ENCODE measurements at places on chromosomes 5 and 9.
A peak's percentile ranks its signal among the peaks of the same experiment; 100 is the strongest.

DNA sequence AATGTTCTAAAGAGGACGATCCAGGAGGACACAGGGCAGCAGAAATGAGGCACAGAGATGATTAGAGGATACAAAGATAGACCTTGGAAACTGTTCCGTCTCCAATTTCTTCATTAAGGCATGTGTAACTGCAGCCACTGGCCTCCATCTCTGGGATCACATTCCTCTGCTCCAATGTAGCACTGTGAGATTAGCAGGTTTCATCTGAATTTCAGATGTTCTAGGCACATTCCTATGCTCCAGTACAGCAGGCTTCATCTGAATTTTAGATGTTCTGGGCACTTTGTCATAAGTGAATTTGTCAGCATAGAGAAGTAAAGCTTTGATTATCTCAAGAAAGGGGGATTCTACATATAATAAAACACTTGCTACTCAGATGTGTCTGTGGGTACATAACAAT lies 671.4 kb downstream of the MTRR start:
- no peaks in the 10 kb centered on the region for H3K36me3 ChIP-seq
- H3K27ac ChIP-seq: no peak overlapping the region
- no peaks in the 10 kb centered on the region for H3K27me3 ChIP-seq
- no peak overlapping the region for H3K4me3 ChIP-seq
- no peak for DNase-seq

- no peak for DNase-seq
- no peak overlapping the region for H3K4me3 ChIP-seq
- H3K27me3 ChIP-seq: no peaks in the 10 kb centered on the region
- H3K27ac ChIP-seq: no peak overlapping the region
- no peaks in the 10 kb centered on the region for H3K36me3 ChIP-seq
- H3K4me1 ChIP-seq: peaks cover 11% of the 10 kb centered on the region
Measured at GRCh38 chr9:99090336-99091130, 14.4 kb upstream of the TGFBR1 start.

- no peaks in the 10 kb centered on the region for H3K36me3 ChIP-seq
- no peak for DNase-seq
- H3K4me1 ChIP-seq: no peaks in the 10 kb centered on the region
- H3K4me3 ChIP-seq: no peak overlapping the region
- peaks cover 13% of the 10 kb centered on the region for H3K27me3 ChIP-seq
- no peak overlapping the region for H3K27ac ChIP-seq
Measured at GRCh38 chr9:34974664-34975063, 14.9 kb upstream of the DNAJB5 start.

- H3K27ac ChIP-seq: no peak overlapping the region
- no peak overlapping the region for H3K4me3 ChIP-seq
- no peaks in the 10 kb centered on the region for H3K4me1 ChIP-seq
- H3K27me3 ChIP-seq: no peaks in the 10 kb centered on the region
Measured at GRCh38 chr9:136259517-136259813, 13.9 kb upstream of the QSOX2 start.

DNA sequence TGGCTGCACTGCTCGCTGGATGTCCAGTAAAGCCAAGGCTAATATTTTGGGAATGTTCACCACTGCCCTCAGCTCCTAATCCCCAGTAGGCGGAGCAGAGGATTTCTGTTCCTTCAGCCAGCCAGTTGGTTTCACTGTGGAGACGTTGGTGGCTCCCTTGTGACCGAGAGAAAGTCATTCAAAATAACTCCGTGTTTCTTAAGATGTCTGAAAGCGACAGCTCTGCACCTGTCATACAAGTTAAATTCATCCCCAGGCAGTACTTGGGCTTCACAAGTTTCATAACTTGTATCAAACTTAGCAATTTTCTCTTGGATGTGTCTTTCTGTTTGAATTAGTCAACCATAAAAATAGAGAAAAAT lies 382 bp upstream of the CDKN2B start:
- no peaks in the 10 kb centered on the region for H3K36me3 ChIP-seq
- H3K27ac ChIP-seq: peak overlapping the region; percentile 92
- H3K4me1 ChIP-seq: peaks cover 12% of the 10 kb centered on the region
- DNase-seq: no peak

DNA sequence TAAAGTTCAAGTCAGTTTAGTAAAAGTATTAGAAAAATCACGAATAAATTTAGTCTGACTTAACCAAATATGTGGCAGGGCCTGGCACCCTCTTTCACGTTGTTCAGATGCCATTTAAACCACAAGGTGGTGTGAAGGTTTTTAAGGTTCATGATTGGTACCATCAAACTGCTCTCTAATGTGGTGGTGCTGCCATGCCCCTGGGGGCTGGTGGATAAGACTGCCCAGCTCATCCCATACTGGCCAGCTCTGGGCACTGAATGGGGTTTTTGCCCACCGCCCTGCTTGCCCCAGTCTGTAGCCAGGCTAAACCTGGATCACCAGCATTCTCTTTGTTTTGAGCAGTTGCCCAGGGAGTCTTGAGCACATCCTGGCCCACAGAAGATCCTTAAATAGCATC lies 159.3 kb downstream of the GABBR2 start:
- H3K4me1 ChIP-seq: no peaks in the 10 kb centered on the region
- H3K36me3 ChIP-seq: no peaks in the 10 kb centered on the region
- H3K4me3 ChIP-seq: no peak overlapping the region

GRCh38 chr5:38806775-38807258 lies 39.0 kb upstream of the OSMR start:
- H3K4me3 ChIP-seq: no peak overlapping the region
- H3K36me3 ChIP-seq: no peaks in the 10 kb centered on the region
- peak overlapping the region; percentile 7 for H3K27ac ChIP-seq
- peaks cover 12% of the 10 kb centered on the region for H3K4me1 ChIP-seq
- no peaks in the 10 kb centered on the region for H3K27me3 ChIP-seq

DNA sequence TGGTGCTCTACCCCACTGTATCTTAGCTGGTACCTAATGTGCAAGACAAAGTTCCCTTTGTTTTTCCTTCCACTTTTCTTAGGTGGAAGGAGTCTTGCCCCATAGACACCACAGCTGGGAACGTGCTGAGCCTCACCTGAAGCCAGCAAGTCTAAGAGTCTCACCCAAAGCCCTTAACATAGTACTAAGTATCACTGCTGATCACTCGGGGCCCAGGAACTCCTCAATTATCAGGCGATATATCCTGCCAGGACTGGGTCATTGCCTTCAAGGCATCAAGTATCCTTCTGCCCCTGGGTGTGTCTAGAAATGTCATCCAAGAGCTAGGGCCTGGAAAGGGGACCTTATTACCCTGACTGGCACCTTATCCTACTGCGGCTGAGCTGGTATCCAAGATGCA lies 123.9 kb downstream of the PTPRD start:
- H3K36me3 ChIP-seq: no peaks in the 10 kb centered on the region
- DNase-seq: no peak
- no peaks in the 10 kb centered on the region for H3K27me3 ChIP-seq
- no peak overlapping the region for H3K27ac ChIP-seq
- H3K4me1 ChIP-seq: no peaks in the 10 kb centered on the region
- no peak overlapping the region for H3K4me3 ChIP-seq

- H3K27me3 ChIP-seq: no peaks in the 10 kb centered on the region
- H3K27ac ChIP-seq: no peak overlapping the region
- no peak overlapping the region for H3K4me3 ChIP-seq
- H3K4me1 ChIP-seq: peaks cover 26% of the 10 kb centered on the region
- no peak for DNase-seq
Measured at GRCh38 chr5:65478336-65478735, 3.4 kb downstream of the ADAMTS6 start.

DNA sequence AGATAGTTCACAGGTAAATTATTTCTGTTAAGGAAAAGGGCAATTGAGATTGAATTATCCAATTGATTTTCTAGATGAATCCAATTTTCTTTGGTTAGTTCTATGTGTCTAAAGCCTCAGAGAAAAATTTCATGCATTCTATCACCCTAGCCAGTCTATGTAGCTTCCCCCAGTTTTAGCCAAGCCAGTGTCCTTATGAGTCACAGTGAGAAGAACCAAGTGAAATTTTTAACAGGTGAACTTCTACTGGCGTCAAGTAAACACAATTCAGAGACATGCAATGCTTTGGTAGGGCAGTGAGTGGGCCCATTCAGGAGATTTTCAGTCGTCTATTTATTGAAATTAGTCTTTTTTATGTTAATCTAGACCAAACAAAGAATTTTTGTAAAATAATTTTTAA lies 1077.4 kb upstream of the ARRDC3 start:
- no peaks in the 10 kb centered on the region for H3K36me3 ChIP-seq
- DNase-seq: no peak
- no peaks in the 10 kb centered on the region for H3K4me1 ChIP-seq

- no peak overlapping the region for H3K27ac ChIP-seq
- DNase-seq: no peak
- no peaks in the 10 kb centered on the region for H3K4me1 ChIP-seq
- no peak overlapping the region for H3K4me3 ChIP-seq
- H3K27me3 ChIP-seq: no peaks in the 10 kb centered on the region
Measured at GRCh38 chr5:39264528-39264927, 45.2 kb upstream of the FYB1 start.

DNA sequence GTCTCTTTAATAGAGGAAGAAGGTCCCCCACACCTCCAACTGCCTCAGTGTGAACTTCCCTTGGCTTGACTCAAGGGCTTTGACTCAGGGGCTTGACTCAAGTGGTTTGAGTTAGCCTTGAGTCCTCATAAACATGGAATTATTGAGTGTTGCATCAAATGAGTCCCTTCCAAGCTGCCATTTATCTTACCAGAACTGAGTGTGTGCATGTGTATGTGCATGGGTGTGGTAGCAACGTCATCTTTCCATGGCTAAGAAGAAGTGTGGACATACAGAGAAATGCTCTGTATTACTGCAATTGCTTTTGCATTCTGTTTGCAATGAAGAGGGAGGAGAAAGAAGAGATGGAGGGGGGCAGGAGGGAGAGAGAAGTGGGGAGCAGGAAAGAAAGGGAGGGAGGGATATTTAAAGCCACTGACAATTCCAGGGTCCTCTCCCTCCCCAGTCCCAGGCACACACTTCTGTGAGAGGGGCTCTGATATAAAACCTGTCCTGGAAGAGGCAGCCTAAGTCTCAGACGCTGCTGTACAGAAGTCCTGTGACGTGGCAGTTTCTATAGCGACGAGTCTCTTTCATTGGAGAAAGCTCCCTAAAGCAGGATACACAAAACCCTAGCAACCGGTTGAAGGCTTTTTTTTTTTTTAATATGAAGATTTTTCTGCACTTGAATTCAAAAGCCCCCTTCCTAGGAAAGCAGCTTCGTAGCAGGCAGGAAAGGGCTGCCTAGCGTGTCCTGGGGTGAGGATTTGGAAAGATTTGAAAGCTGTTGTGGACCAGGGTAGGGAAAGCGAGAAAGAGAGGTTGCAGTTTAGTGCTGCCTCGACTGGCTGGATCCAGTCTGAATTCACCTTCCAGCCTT lies 93.3 kb upstream of the MAP1B start:
- peak; percentile 78 for DNase-seq
- no peak overlapping the region for H3K4me3 ChIP-seq
- no peaks in the 10 kb centered on the region for H3K27me3 ChIP-seq
- peaks cover 14% of the 10 kb centered on the region for H3K4me1 ChIP-seq

DNA sequence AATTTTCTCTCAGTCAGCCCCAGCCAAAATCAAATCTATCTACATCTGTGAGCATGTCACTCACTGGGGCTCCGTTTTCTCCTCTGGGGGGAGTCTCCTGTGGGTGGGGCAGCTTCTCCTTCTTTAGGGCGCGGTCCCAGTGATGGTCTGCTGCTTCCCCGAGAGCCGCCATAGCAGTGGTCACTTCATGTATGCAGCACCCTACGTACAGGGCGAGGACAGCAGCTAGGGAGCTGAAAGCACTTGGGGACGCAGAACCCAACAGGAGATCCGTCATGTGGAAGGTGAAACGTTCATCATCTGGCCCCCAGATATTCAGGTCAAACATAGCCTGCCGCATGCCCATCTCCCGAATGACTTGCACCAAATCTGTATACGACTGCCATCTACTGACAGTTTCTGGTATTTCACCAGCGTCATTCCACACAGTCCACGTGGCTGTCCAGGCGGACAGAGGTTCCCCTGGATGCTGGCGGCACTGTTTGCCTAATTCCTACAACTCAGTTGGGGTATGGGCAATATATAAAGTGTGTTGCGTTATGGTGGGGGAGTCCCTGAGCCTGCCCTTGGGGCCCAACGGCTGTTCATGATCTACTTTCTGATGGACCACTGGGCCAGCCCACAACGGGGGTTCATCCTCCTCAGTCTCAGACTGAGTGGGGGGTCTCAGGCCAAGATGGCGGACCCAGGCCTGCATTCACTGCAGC lies 795.0 kb downstream of the EFNA5 start:
- H3K4me1 ChIP-seq: no peaks in the 10 kb centered on the region
- H3K27ac ChIP-seq: no peak overlapping the region
- H3K4me3 ChIP-seq: no peak overlapping the region
- H3K27me3 ChIP-seq: no peaks in the 10 kb centered on the region
- no peaks in the 10 kb centered on the region for H3K36me3 ChIP-seq
- DNase-seq: no peak

- H3K27ac ChIP-seq: no peak overlapping the region
- H3K4me3 ChIP-seq: no peak overlapping the region
- no peaks in the 10 kb centered on the region for H3K4me1 ChIP-seq
- DNase-seq: no peak
- H3K27me3 ChIP-seq: no peaks in the 10 kb centered on the region
- no peaks in the 10 kb centered on the region for H3K36me3 ChIP-seq
Measured at GRCh38 chr9:23582836-23583235, 243.2 kb downstream of the ELAVL2 start.

DNA sequence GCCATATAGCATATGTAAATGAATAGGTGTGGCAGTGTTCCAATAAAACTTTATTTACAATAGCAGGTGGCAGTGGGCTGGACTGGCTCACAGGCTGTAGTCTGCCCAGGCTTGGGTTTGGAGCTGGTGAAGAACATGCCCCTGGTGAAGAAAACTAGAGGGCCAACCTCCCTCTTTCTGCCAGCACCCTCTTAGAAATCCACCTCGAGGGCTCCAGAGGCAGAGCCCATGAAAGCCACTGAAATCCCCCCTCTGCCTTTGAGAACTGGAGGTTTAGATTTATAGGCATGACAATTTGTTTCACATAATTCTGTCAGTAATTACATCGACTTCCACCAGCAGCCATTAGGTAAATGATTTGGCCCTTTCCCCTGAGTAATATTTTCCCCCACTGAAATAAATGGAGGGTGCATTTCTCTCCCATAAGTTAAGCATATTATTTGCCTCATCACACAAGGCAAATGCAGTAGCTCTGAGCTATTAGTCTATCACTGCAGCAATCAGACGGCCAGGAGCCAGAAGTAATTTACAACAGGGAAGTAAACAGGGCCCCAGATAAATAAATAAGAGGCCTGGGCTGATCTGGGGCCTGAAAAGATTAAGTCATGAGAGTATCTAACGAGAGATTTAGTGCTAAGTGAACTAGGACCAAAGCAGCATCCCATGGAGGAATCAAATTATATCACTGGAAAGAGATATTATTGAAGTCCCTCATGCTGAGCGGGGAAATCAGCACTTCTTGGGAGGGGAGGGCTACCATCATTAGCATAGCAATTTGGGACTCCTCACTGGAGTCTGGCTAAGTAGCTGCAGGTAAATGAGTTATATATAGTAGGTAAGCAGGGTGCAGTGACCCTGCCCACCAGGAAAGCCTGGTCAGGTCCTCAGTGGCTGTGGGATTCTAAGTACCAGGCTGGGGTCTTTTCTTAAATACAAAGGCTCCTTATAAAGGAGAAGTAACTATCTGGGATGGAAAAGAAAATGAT lies 123.9 kb downstream of the SLIT3 start:
- H3K27me3 ChIP-seq: no peaks in the 10 kb centered on the region
- no peak overlapping the region for H3K27ac ChIP-seq
- peaks cover 16% of the 10 kb centered on the region for H3K4me1 ChIP-seq
- no peaks in the 10 kb centered on the region for H3K36me3 ChIP-seq
- DNase-seq: no peak
- H3K4me3 ChIP-seq: no peak overlapping the region

All from esophagus muscularis mucosa (tissue), 4 donors.